NCI-H1048 (cell line): ENCODE measurements at places on chromosomes 6 and 20.

- DNase-seq, result no peak
These were observed 64.5 kb upstream of the SLC22A1 start for GRCh38 chr6:160057080-160057479.

DNA sequence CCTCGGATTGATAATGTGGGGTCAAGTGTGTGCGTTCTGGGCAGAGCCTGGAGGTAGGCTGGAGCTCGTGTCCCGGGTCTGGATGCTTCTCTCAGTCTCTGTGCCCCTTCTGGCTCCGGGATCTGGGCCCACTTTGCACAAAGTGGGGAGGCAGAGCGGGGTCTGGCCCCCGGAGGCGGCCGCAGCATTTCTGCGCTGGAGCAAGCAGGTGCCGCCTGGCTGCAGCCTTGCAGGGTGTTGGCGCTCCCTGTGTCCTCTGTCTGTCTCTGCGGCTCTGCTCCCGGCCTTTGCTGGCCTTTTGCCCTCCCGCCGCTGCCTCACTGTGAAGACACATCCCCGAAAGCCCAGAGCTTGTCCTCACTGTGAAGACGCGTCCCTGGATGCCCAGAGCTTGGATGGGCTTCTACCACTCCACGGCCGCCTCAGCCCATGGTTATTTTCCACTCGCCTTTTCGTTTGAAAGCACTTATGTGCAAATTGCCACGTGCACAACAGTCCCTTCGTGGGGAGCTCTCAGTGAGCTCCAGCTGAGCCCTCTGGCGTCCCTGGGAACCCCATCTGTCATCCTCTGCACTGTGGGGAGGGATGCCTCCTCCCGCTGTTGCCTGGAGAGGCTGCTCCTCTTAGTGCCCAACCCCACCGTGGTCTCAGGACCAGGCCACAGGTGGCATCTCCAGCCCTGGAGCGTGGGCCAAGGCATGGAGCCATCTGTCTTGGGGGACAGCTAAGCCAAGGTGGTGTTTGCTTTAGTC is 17.4 kb downstream of the SLCO4A1 start:
- no peak for DNase-seq

GRCh38 chr20:10338426-10339180 is 95.4 kb downstream of the MKKS start:
- no peak for DNase-seq

DNA sequence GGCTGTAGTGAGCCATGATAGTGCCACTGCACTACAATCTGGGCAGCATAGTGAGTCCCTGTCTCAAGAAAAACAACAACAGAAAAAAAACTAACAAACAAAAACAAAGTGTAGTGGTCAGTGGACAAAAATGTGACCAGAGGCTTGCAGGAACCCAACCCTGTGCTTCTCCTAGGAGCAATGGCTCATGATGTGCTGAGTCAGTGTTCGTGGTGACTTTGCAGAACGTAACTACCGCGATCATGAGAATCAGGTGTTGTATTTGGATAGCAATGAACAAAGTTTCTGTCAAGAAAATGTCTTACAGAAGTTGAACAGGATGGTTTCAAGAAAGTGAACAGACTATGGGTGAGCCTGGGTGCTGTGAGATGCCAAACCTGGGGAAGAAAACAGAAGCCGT is 18.5 kb upstream of the FOXC1 start:
- no peak for DNase-seq

GRCh38 chr6:45595010-45595851 is 217.5 kb upstream of the SUPT3H start:
- DNase-seq, result no peak

GRCh38 chr6:25746968-25747367 is 7.6 kb upstream of the SLC17A4 start:
- no peak for DNase-seq

DNA sequence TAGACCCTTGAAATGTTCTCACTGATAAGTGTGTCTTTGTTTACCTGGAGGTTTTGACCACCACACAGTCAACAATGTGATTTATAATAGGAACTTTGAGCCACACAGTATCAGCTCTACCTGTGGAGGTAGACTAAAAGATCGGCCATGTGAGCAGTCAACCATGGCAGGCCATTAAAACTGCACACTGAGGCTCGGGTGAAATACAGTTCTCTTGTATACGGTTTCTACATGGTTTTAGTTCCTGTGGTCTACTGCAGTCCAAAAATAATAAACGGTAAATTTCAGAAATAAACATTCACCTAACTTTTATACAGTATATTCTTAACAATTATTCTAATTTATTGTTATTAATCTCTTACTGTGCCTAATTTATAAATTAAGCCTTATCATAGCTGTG is 47.2 kb downstream of the TRIM38 start:
- DNase-seq, result no peak

- DNase-seq, result peak; percentile 66
These were observed 60.0 kb downstream of the TRIM27 start for GRCh38 chr6:28863604-28864325.

GRCh38 chr6:36930483-36930882 is 24.1 kb upstream of the PI16 start:
- DNase-seq, result no peak

DNA sequence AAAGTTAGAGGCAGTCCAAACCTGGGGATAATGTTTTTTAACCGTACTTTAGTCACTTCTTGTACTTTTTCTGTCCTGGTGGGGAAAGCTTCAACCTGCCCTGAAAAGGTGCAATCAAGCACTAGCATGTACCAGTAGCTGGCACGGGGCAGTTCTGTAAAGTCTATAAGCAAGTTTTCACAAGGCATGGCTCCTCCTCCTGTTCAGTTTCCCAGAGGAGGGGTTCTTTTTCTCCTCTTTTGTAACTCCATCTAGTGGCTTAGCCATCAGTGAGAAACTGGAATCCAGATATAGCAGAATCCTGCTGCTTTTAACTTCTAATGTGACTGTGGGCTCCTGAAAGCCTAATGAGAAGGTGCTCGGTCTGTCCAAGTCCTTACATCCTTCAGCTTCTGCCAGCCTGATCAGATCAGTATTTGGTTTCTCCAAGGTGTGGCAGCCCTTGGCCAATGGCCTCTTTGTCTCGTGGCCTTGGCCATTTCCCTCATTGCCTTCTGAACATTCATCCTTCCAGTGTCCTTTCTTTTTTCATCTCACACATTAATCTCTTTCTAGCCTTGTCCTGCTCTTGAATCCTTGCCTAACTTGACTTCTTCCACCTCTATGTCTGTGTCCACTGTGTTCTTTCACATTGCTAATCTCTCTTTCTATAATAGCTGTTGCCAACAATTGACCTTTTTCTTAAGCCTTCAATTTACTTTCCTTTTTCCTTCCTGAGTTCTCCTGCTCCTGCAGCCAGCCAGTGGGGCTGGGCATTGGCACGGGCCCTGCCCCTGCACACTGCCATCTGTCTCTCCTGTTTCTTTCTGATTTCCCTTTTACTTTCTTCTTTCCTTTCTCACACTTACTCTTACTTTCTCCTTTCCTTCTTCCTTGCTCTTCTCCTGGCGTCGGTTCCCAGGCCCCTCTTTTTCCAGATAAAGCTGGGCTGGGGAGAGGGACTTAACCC is 222.0 kb upstream of the SYNCRIP start:
- no peak for DNase-seq

GRCh38 chr20:39660226-39660625 is 698.1 kb downstream of the DHX35 start:
- DNase-seq, result no peak

- DNase-seq, result no peak
These were observed 18.8 kb upstream of the CLPSL2 start for GRCh38 chr6:35757456-35758123.

DNA sequence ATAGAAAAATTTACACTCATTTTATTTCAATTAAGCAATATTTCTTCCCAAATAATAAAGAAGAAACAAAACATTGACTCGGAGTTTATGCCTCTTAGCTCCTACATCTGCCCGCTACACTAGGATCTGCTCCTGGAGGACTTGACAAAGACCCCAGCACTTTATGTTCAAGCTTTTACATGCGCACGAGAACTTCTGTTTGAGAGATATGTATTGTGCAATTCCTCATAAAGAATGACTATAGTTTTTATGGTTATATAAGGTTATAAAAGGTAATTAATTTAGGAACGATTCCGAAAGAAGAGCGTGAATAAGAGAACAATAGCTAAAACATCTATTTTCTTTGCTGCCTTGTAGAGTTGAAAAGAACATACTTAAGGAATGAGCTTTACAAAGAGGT is 12.4 kb upstream of the RALY start:
- no peak for DNase-seq

- DNase-seq, result no peak
These were observed 125.2 kb downstream of the HIVEP2 start for GRCh38 chr6:142819603-142820337.

GRCh38 chr20:47318027-47318585 is 38.4 kb downstream of the ZMYND8 start:
- no peak for DNase-seq

DNA sequence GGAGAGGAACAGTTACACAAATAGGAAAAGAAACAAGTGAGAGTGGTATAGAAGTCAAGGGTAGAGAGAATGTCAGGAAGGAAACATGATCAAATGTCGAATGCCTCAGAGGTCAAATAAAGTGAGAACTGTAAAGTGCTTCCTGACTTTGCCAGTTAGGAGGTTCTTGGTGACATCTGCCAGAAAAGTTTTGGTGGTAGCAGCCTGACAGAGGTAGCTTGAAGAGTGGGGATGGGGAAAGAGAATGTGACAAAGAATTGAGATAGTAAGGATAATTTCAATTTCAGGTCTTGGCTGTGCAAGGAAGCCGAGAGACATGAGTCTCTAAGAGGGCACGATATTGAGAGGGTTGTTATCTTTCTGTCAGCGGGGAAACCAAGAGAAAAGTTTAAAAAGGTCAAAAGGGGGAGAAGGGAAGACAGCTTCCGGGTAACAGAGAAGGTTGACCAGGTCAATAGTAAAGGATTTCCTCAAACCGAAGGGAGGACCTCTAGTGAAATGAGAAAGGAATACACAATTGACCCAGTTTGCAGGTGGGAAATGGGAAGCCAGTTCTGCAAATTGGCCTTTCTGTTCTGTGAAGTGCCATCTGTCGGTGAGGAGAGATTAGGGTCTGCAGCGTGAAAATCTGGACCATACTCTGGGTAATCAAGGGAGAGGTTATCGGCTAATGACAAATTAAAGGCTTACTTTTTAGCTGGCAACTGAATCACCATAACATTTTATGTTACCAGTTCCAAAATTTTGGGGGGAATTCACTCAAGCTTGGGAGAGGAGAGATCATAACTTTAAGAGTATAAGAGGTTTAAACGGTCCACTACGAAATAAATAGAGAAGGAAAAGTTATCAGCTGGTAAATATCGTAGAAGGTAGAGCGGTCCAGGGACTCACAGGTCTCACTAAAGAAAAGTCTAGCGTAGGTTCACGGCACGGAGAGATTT is 973 bp upstream of the BRD2 start:
- no peak for DNase-seq

GRCh38 chr6:137016356-137016755 is 28.4 kb downstream of the IL20RA start:
- DNase-seq, result no peak

- no peak for DNase-seq
These were observed 23.9 kb upstream of the VEGFA start for GRCh38 chr6:43746071-43746470.

GRCh38 chr20:63121749-63122405 is 94.1 kb downstream of the YTHDF1 start:
- no peak for DNase-seq

- no peak for DNase-seq
These were observed 84.5 kb downstream of the DNAH8 start for GRCh38 chr6:38799529-38800184.

GRCh38 chr20:54657268-54657826 is 182.0 kb downstream of the DOK5 start:
- DNase-seq, result no peak

GRCh38 chr6:154154389-154154967 is 115.4 kb downstream of the OPRM1 start:
- peak; percentile 75 for DNase-seq

- no peak for DNase-seq
These were observed 53.6 kb downstream of the SOBP start for GRCh38 chr6:107543567-107543966.

- no peak for DNase-seq
These were observed 235.1 kb upstream of the ZNF217 start for GRCh38 chr20:53828682-53829254.

GRCh38 chr6:118042855-118043254 is 135.8 kb downstream of the SLC35F1 start:
- no peak for DNase-seq

DNA sequence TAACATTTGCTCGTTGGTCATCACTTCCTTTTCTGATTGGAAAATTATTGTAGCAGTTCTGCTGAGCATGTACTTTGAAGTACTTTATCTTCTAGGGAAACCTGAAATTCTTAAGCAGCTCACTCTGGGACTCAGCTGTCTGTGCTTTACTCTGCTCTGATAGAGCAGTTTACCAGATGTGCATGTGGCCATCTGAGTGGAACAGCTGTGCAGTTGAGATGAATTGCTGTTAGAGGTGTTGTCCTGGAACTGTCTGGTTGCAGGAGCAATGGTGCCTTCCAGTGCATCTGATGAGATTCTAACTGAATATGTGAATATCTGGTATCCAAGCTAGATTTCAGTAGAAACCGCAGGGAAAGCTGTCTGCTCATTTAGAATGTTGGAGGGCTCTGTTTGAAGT is 27.2 kb downstream of the PANK2 start:
- no peak for DNase-seq

DNA sequence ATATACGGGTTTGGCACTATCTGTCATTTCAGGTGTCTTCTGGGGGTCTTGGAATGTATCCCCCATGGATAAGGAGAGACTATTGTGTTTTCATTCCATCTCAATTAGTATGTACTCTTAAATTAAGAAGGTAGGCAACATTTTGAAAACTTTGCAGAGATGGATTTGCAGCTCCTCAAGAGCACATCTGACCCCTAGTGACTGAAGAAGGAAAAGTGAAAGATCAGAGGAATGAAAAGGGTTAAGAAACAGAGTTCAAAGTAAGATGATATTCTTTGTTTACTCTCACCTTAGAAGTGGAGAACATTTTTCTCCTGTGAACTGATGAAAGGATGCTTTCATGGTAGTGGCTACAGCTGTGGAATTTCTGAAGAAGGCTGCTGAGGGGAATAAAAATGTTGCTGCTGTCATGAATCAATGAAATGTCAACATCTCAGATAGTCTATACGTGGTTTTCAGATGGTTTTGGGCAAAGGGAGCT is 41.5 kb downstream of the SH3BGRL2 start:
- no peak for DNase-seq

DNA sequence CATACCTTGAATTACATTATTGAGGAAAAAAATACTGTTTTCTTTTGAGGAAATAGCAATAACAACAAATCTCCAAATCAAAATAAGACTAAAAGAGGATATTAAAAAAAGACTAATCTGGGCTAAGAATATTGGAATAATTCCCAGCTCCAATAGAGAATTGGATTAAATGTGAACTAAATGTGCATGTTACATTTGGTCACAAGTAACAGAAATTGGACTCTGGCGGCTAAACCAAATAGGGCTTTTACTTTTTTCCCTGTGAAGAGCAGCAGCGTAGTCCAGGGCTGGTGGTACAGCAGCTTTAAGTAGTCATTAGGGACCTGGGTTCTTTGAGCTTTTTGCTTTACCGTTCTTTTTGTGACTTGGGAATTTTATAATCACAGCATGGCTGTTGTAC is 71.9 kb downstream of the ELOVL2 start:
- no peak for DNase-seq
